ENCODE measurements at places on chromosomes 6 and 20.

GRCh38 chr6:113842165-113842564 lies 15.0 kb upstream of the MARCKS start:
- no peak for DNase-seq

DNA sequence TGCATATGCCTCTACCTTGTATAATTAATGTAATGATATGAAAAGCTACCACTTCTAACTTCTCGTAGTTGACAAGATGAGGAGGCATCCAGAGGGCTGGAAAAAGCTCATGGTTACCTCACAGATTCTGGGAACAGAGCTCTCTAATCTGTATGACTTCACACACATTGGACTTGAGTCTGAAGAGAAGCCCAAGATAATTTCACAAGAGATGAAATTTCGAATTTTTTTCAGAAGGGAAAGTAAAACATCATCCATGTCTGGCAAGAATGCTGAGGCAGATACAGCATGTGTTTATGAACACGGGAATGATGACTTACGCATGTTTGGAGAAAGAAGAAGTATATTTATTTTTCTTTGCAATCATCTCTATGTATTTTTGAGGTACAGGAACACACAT lies 141.8 kb upstream of the TENT5A start:
- DNase-seq, result no peak

GRCh38 chr20:24676978-24677370 lies 207.5 kb downstream of the SYNDIG1 start:
- DNase-seq, result no peak

GRCh38 chr20:48319943-48320584 lies 507.7 kb downstream of the PREX1 start:
- no peak for DNase-seq

DNA sequence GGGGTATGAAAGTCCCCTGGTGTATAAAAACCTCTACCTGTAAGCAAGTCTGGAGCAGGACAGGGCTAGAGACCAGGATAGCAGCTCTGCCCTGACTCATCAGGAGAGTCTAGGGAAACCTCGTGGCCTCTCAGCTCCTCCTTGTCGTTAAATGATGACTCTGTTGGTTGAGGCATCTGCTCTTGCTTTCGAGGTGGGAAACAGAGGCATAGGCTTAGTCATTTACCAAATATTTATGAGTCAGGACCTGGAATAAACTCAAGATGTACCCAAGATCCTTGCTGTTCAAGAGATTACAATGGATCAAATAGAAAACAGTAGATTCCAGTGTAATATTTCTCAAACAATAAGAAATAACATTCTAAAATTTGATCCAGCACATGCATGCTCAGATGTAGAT lies 5.5 kb downstream of the MANBAL start:
- no peak for DNase-seq

- DNase-seq, result no peak
Measured at GRCh38 chr6:11055127-11055627, 11.1 kb upstream of the ELOVL2 start.

GRCh38 chr20:44720997-44721784 lies 6.0 kb downstream of the CCN5 start:
- no peak for DNase-seq

DNA sequence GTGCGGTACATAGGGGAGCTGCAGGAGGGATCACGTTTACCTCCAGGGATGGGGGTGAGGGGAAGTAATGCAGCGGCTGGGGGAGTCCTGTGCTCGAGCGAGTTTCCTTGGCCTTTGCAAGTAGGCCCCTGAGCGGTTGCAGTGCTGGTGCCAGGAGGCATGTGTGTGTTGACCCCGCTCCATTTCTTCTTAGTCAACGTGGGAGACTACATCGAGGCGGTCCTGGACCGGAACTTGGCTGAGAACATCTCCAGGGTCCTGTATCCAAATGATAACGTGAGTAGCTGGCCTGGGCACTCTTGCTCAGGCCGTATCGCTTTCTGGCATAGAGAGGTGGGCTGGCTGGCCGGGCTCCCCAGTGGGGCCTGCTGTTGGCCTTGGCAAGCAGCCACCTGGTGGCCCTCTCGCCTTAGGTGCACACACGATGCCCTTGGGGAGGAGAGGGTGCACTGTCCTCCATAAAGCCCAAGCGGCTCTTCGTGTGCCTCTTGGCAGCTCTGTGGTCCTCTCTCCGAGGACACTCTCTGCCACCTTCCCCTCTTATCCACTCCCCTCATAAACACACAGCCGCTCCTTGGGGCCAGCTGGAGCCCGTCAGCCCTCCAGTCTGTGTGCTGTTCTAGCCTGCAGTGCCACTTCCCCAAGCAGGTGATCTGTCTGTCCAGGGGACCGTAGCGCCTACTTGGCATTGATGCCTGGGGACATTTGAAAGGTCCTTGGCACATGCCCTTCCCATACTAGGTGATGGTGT lies 29.3 kb downstream of the PYGB start:
- DNase-seq, result peak; percentile 2

GRCh38 chr20:44357555-44358125 lies 2.1 kb downstream of the HNF4A start:
- no peak for DNase-seq

DNA sequence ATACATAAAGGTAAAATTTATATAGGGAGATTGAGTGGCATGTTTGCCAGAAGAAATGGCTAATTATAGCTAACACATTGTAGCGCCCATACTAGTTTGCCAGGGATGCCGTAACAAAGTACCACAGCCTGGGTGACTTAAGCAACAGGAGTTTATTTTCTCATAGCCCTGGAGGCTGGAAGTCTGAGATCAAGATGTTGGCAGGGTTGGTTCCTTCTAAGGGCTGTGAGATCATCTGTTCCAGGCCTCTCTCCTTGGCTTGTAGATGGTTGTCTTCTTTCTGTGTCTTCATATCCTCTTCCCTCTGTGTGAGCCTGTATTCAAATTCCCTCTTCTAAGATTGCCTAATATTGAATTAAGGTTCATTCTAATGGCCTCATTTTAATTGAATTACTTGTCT lies 417.5 kb upstream of the OPRM1 start:
- DNase-seq, result no peak

- no peak for DNase-seq
Measured at GRCh38 chr20:30594112-30594511, 663.4 kb upstream of the DEFB115 start.

DNA sequence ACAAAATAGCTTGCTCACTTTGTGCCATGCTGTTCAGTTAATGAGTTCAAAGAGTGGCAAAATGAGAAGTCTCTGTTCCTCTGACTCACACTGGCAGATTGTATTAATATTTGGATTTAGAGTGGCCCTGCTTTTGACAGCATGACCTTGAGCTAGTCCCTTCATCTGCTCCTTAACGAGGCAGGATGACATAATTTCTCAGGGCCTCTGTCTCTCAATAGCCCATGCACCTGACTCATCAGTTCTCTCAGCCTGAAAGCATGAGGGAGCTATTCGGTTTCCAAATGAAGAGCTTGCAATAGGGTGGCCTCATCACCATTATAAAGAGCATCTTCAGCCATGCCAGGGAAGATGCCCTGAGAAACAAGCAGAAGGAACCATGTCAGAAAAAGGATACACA lies 38.2 kb downstream of the CAP2 start:
- no peak for DNase-seq

DNA sequence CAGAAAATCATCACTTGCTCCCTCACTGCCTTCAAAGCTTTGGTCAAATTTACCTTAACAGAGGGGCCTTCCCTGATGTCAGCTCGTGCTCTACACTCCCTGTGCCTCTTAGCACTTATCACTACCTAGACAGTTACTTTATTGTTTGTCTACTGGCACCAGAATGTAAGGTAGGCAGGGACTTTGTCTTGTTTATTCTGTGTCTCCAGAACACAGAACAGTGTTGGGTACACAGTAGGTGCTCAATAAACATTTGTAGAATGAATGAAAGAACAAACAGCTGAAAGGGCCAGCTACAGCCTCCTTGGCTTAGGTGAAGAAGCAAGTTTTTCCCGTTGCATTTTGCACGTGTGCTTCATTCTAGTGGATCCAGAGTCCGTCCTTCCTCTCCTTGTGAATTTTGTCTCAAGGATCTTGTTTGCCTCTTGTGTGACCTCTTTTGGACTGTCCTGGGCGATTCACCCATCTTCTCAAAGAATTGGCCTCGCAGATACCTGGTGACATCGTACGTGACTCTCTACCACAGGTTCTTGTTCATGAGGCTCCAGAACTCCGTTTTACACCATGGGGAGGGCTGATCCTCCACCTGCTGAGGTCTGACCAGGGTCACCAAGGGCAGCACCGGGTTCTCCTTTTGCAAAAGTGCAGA lies 84.2 kb upstream of the ARMC2 start:
- no peak for DNase-seq

DNA sequence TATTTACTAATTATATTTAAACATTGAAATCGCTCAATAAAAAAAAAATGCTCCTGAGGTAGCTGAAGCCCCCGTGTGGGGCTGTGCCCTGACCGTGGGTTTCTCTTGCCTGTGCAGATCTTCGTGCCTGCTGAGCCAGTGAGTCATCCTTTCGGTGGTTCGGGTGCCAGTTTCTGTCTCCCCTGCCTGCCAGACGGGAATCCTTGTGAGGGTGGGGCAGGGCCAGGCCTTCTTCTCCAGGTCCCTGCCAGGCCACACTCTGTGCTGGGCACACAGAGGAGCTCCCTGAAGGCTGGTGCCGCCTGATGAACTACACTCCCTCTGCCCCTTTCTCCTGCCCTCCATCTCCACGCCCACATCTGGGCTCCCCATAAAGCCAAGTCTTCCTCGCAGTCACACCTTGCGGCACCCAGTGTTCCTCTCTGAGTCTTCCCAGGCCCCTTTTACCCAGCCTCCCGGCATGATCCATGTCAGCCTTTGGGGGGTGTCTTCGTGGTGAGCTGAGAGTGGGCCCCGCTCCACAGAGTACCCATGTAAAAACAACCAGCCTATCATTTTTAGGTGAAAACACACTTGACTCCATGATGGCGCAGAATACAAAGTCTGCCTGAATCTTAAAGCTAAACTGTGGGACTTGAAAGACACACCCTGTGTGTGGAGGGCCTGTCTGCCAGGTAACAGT lies 19.3 kb downstream of the FGD2 start:
- DNase-seq, result no peak

GRCh38 chr6:327538-328116 lies 35.3 kb downstream of the DUSP22 start:
- DNase-seq, result no peak

DNA sequence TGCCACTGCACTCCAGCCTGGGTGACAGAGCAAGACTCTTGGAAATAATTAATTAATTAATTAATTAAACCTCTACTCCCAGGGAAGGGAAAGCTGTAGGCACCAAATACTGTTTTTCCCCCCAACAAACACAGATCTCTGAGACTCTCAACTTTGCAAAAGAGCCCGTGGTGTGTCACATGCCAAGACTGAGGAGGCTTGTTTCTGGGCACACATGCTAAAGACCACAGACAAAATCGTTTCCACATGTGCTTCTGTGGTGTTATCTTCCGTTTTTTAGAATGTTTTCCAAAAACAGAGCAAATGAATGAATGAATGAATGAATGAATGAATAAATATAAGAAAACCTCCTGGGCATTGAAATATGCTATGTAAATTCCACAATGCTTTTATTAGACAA lies 55.6 kb upstream of the ATXN1 start:
- no peak for DNase-seq

- DNase-seq, result peak; percentile 45
Measured at GRCh38 chr6:159044899-159045727, at the start of gene TAGAP. TAGAP (minus strand) TSS chr6:159044991; CDS start chr6:159044146, 845 bp downstream.

GRCh38 chr6:128259730-128260685 lies 260.4 kb downstream of the PTPRK start:
- DNase-seq, result no peak

DNA sequence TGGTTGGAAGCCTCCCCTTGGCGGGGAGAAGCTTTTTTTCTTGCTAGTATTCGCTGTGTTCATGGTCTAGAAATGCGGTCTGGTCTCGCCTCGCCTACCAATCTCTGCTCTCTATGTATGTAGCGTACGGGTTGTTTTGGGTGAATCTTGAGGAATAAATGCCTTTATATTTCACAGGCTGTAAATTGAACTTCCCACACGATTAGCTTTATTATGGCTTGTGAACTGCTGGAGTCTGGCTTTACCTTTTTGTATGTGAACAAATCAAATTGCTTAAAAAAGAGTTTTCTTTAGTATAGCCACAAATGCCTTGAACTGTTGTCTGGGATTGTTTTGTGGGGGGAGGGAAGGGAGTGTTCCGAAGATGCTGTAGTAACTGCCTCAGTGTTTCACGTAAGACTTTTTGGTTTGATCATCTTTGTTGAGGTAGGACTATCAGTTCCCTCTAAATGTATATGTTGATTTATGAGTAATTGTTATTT lies 2.2 kb downstream of the INSM1 start:
- no peak for DNase-seq

DNA sequence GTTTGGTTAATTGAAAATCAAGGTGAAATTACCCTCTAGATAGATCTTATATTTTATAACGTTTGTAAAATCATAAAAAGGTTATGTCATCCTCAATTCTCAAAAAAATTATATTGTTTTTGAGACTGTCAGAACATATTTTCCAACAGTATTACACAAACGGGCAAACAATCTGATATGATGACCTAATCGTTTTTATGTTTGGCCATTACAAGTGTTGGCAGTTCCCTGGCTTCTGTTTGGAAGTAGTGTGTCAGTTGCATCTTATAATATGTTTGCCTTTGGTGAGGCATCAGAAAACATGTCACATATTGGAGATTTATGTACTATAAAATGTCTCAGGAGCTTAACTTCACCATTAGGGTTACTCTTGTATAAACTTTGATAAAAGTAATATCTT lies 308.1 kb upstream of the EPHA7 start:
- no peak for DNase-seq

GRCh38 chr20:35394271-35394670 lies 17.5 kb downstream of the UQCC1 start:
- no peak for DNase-seq

GRCh38 chr20:33923740-33924139 lies 70.0 kb upstream of the RALY start:
- DNase-seq, result no peak

- no peak for DNase-seq
Measured at GRCh38 chr20:49385465-49385864, 97.0 kb downstream of the KCNB1 start.

DNA sequence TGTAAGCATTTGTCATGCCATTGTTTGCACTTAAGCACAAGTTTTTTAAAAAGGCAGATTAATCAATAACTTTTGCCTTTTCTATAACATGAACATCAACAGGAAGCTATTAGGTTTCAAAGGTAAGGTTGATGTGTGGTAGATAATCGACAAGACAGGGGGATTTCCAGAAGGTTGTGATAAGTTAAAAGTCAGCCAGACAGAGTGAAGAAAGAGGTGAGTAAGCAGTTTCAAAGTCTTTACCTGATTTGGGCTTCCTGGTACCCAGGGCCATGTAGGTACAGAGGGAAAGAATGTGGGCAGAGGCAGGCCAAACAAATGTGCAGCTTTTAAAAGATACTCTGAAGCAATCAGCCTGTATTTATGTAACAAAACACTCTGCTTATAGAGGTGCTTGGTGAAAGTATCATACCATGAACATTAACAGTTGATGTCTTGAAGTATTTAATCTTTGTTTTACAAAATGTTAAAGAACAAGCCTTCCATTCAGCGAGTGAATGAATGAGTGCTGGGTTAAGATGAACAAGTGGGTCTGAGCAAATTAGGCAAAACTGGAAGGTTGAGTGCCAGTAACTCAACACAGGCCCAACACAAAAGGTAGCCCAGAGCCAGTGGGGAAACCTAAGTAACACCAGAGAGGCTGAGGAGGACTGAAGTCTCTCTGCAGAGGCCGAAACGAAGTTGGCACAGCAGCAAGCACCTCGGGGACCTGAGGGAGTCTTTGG lies 60.2 kb downstream of the LRRC1 start:
- no peak for DNase-seq

- no peak for DNase-seq
Measured at GRCh38 chr6:2876210-2877056, 26.7 kb downstream of the SERPINB9 start.
